ENCODE measurements at places on chromosomes 6 and 20.
A peak's percentile ranks its signal among the peaks of the same experiment; 100 is the strongest.

DNA sequence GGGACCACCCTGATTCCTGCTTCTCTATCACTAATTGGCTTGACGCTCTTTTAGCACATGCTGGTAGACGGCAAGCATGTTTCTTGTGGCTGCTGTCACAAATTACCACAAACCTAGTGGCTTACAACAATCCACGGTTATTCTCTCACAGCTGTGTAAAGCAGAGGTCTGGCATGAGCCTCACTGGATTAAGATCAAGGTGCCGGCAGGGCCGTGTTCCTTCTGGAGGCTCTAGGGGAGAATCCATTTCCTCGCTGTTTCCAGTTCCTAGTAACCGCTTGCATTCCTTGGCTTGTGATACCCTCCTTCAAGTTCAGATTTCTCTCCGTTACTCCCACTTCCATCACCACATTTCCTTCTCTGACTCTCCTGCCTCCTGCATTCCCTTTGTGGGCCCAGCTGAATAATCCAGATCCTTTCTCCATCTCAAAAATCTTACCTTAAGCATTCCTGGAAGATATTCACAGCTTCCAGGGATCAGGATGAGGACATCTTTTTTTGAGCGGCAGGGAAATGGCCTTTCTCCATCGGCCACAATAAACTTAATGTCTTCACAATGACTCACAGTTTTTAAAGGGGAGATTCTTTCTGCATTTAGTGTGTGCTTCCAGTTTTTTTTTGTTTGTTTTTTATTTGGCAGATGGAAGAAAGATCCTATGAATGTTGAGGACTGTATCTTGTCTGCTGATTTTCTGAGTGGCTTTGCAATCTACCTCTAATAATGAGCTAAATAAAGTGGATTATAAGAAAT, 39.9 kb downstream of the BMP6 start:
- DNase-seq: no peak

GRCh38 chr20:59723607-59724456, 119.5 kb downstream of the PHACTR3 start:
- peak; percentile 14 for DNase-seq

GRCh38 chr6:106316375-106316766, 9.2 kb downstream of the ATG5 start:
- DNase-seq: no peak

DNA sequence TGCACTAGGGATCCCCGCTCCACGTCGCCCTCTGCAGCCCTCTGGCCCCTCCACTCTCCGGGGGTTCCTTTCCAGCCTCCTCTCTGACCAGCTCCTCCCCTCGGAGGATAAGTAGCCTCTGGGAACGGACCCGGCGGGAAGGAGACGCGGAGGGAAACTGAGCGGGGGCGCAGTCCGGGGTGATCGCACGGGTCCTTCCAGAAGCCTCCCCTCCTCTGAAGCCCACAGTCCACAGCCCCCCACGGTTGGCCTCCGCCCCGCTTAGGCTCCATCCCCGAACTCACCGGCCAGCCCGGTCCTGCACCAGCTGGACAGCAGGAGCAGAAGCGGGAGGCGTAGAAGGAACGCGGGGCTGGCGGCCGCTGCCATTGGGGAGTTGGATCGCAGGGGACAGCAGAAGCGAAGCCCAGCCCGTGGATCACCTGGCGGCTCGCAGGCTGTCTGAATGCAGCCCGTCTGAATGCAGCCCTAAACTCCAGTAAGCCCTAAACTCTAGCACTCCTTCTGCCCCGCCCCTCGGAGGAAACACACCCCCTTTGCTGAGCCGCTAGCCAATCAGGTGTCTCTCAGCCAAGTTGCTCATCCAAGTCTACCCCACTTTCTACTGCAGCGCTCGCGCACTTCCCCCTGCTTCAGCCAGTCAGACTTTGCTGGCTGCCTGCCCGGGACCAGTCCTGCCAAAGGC, at the start of gene RAET1G:
RAET1G (minus strand) TSS at position 480 of the 685 bp plus-strand sequence; CDS start at position 369, 111 bp downstream.
- peak; percentile 95 for DNase-seq

GRCh38 chr6:5950361-5950785, 56.4 kb downstream of the NRN1 start:
- DNase-seq: no peak

DNA sequence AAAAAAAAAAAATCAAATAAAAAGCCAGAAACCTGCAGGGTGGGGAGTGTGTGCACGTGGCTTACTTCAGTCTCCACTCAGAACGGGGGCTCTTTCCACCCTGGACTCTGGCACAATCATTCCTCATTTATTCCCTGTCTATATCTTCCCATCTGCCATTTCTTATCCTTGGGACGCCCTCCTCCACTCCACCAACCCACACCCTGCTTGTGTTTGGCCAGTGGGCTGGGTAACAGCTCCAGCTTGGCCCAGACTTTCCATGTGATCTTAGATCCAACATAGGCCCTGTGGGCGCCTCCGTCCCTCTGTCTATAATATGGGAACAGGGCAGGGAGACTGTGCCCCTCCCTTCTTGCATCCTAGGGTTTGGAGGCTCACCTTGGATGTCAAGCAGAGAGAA, 68.1 kb downstream of the CD40 start:
- DNase-seq: no peak

DNA sequence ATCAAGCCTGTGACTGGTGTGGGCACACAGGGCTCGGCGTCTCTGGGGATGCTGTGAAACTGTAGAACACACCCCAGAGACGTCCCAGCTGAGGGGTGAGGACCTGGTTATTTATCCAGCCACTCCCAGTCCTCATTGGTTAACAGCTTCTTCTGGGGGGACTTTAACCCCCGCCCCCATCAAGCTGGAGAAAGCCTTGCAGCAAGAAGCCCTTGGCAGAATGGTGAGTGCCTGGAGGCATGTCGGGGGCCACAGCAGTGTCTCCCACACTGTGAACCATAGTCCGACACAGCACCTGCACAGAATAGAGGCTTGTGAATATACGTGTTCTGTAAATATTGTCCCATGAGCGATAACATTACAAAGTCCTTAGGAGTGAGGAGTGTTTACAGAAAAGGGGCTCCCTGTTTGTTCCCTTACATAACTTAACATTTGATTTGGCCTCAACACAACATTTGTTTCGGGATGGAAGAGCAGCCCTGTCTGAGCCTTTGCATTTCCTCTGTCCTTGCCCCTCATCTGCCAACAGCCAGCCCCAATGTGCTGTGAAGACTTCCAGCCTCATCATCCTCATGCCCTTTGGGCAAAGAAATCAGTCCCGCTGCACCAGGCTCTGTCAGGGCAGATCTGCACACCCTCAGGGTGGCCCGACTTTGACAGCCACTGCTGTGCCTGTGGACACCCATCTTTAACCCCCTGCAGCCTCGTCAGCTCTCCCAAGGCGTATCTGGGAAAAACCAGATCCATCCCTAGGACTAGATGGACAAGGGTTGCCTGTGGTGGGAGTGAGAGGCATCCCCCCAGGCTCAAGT, 2.2 kb upstream of the RRBP1 start:
- no peak for DNase-seq

- DNase-seq: no peak
Observed at GRCh38 chr6:166785131-166785530, 158.1 kb upstream of the RPS6KA2 start.

GRCh38 chr6:121549736-121550135, 114.3 kb downstream of the GJA1 start:
- no peak for DNase-seq

DNA sequence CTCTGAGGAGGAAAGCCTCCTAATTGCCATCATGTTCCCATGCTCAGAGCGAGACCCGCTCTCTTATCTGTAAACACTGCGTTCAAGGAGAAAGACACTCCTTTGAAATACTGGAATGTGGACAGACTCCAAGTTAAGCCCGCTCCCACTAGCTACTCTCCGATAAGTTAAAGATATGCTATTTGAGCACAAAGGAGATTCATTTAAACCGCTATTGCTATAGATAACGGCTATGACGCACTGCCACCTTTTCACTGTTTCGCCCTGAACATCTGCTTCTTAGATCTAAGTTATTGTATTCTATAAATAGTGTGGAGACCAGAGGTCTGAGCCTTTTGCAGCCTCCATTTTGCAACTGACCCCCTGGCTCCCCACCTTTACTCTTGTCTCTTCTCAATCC, 82.3 kb downstream of the GPX5 start:
- no peak for DNase-seq

DNA sequence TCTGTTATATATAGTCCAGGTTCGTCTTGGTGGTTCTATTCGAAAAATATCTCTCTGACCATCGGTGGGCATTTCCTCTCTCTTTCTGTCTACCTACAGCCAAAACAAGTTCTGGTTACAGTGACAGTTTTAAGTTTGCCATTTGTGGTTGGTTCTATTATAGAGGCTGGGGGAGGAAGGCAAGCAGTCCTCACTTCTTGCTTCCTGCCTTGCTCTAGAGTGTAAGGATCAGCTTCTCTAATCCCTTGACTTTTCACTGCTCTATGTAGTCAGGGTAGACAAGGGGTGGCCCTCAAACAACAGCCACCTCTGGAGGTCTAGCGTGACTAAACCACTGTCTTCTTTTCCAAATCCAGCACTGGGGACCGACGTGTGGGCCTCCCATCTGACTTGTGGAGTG, 16.1 kb downstream of the E2F3 start:
- no peak for DNase-seq

GRCh38 chr6:108959972-108960582, 111.9 kb downstream of the ARMC2 start:
- no peak for DNase-seq

GRCh38 chr6:124561635-124562130, 400.6 kb upstream of the RNF217 start:
- peak; percentile 32 for DNase-seq

GRCh38 chr6:145559836-145560235, 175.5 kb downstream of the EPM2A start:
- DNase-seq: no peak

DNA sequence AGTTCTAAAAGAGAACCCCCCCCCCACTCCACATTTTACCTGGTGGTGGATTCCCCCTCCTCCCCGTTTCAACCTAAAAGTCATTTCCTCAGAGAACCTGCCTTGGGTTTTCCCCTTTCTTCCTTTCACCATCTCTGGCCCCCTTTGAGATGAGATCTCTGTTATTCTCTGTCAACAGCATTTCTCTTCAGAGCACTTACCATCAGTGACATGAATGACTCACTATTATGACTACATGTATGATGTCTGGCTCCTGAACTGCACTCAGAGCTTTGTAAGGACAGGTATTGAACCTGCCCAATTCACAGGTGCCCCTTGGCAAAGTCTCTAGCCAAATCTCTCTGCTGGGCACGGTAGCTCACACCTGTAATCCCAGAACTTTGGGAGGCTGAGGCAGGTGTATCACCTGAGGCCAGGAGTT, 61.4 kb upstream of the JARID2 start:
- no peak for DNase-seq

GRCh38 chr6:89986650-89987074, 92.4 kb downstream of the GJA10 start:
- DNase-seq: no peak

DNA sequence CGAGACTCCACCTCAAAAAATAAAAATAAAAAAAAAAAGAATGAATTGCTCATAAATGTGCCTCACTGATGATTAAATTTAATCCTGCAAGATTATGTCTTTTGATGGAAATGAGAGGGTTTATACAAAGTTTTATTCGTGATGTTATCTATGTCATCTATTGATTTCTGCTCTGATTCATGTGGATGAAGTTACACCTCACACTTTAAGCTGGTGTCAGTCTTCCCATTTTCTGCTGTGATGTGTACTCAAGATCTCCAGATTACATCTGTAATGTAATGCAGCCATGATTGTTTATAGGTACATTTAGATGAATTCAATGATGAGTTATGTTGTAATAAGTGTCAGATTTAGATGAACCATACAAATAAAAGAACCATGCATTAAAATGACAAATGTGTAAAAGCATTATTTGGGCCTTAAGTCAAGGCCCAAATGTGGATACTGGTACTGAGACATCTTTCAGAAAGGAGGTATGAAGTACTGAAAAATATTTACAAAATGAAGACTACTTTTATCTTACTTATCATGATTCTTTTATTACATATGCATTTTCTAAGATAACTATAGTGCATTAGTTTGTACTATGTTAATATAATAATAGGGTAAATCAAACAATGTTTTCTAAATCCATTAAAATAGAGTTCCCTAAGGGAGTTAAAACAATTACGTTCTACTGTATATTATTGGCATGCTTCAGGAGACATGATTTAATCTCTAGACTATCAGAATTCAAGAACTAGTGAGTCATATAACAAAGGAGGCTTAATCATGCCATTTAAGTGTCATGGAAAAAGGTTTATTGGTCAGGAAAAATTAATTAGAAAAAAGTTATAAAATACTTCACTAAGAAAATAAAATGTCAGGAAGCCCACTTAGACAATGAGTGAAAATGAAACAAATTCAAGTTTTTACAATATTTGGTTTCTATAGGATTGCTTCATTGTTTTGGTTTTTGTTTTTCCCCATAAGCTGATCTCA, 34.5 kb downstream of the HCRTR2 start:
- no peak for DNase-seq

DNA sequence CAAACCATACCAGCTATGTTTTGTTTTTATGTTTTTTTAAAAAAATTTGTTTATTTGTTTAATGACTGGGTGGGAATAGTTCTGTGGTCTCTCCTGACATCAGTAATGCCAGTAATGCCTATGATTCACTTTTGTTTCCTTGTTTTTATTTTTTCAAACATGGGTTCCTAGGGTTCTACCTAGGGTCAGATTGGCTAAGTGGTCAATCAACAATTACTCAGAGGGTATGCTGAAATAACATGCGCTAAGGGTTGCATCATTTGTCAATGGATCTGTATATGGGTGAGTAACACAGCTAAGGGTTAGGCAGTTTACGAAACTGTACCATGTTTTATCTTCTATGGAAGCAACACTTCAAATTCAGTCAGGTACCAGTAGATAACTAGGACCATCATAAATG, 583.8 kb upstream of the GJE1 start:
- DNase-seq: no peak

DNA sequence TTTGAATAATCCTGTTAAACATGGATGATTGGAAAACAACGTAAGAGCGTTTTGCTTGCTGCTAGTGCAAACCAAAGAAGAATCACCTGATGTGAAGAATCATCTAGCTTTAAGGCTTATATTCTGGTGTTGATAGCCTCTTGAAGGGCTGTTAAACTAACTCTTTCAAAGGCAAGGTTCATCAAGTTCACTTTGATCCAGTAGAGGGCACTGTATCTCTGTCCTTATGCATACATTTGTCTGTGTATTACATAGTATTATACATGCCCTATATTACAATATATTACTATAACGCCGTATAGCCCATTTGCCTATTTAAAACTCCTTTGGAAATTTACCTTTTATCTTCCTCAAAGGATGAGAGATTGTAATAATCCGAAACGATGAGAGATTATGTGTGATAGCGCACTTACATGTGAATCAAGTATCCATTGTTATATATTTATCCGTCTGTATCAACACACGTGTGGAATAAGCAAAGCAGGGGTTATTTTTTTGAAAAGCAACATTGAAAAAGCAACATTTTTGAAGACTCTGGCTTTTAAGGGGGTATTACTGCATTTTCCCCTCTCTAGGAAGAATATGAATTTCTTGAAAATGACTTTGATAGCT, 50.8 kb upstream of the NRN1 start:
- peak; percentile 78 for DNase-seq

- no peak for DNase-seq
Observed at GRCh38 chr6:149130090-149130489, 187.4 kb upstream of the TAB2 start.
